DMS153 (cell line): ENCODE measurements at places on chromosomes 2 and 18.

DNA sequence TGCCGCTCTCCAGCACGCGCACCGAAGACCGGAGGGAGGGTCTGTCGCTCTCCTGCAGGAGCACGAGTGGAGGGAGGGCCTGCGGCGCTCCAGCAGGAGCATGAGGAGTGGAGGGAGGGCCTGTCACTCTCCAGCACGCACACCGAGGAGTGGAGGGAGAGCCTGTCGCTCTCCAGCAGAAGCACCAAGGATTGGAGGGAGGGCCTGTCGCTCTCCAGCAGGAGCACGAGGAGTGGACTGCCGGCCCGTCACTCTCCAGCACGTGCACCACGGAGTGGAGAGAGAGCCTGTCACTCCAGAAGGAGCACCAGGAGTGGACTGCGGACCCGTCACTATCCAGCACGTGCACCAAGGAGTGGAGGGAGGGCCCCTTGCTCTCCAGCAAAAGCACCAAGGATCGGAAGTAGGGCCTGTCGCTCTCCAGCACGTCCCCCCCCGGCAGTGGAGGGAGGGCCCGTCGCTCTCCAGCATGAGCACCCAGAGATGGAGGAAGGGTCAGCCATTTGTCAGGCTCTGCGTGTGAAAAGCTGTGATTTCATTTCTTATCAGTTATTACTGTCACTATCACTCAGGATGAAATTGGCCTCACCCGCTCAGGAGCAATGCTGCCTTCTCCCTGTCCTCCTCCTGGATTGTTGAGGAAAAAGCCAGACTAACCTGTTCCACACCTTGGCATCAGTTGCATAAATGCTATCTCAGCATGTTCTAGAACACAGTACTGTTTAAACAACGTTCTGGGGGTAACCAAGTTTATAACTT is 35.9 kb downstream of the ADI1 start:
- DNase-seq, result peak; percentile 99

DNA sequence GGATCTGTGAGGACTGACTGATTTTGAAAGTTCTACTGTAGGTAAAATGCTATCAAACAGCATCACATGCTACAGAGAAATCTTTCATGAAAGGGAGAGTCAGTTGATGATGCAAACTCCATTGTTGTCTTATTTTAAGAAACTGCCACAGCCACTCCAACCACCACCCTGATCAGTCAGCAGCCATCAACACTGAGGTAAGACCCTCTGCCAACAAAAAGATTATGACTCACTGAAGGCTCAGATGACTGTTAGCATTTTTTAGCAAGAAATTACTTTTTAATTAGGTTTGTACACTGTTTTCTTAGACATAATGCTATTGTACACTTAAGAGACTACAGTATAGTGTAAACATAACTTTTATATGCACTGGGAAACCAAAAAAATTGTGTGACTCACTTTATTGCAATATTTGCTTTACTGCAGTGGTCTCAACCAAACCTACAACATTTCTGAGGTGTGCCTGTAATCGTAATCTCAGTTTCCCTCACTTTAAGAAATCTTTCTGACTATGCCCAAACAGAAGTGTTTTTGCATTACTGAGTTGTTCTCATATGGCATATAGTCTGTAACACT is 42.8 kb downstream of the METTL8 start:
- no peak for DNase-seq

GRCh38 chr2:126756125-126756524 is 100.2 kb downstream of the GYPC start:
- DNase-seq, result no peak

- no peak for DNase-seq
Observed at GRCh38 chr2:159399716-159400415, 113.4 kb upstream of the WDSUB1 start.

DNA sequence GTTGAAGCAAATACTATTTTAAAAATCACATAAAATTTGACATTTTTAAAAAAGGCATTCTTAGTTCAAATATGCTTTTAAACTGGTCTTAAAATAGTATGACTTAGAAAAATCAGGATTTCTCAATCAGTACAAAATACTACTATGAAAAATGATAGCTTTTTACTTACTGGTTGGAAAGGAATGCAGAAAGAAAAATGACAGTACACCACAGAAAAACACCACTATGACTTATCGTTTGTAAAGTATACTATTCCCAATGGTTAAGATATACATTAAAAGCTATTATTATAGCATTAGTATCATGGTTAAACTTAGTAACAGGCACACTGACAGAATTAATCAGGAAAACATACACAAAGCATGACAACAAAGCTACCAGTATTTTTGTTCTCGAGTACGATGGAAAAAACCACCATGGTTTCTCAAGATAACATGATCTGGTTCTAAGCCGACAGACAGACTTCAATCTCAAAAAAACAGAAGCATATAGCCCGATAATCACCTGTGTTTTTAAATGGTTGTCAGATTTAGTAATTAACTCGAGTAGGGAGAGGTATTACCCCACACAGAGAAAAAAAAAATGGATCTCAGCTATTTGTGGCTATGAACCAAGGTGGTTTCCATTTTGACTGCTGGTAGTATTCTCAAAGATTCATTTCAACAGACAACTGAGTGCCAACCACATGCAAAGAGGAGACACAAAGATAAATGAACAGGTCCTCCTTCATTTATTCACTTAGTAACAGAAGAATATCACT is 39.1 kb downstream of the CUL3 start:
- no peak for DNase-seq
